Large intestine (tissue), 12 donors: ENCODE measurements at places on chromosomes 7 and 10.

DNA sequence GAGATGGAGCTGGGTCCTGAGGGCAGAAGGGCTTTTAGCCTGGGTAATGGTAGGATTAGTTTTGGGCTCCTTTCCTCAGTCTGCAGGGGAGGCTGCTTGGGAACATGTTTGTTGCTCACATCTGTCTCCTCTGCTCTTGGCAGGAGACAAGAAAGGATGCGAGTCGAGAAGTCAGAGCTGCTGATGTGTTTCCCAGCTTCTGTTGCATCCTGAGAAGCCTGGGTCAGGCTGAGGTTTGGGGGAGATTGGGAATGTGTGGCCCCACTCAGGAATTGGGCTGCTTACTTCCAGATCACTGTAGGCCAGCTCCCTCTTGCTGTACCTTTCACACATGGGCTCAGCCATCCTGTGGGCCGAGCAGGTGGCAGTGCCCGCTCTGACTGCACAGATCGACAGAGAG is 79.2 kb downstream of the CCNY start:
- no peaks in the 10 kb centered on the region for H3K4me1 ChIP-seq
- DNase-seq: no peak
- H3K4me3 ChIP-seq: no peak overlapping the region
- H3K27me3 ChIP-seq: no peaks in the 10 kb centered on the region
- H3K36me3 ChIP-seq: no peaks in the 10 kb centered on the region

DNA sequence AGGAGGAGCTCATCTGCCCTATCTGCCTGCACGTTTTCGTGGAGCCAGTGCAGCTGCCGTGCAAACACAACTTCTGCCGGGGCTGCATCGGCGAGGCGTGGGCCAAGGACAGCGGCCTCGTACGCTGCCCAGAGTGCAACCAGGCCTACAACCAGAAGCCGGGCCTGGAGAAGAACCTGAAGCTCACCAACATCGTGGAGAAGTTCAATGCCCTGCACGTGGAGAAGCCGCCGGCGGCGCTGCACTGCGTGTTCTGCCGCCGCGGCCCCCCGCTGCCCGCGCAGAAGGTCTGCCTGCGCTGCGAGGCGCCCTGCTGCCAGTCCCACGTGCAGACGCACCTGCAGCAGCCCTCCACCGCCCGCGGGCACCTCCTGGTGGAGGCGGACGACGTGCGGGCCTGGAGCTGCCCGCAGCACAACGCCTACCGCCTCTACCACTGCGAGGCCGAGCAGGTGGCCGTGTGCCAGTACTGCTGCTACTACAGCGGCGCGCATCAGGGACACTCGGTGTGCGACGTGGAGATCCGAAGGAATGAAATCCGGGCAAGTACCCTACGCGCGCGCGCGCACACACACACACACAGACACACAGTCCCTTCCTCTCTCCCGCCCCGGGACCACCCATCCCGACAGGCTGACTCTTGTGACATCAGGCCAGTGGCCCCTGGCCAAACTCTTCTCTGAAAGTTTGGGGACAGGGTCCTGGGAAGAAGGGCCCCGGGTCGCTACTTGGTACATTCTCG is 538 bp downstream of the TRIM8 start:
- peak overlapping the region; percentile 63 for H3K4me3 ChIP-seq
- peak overlapping the region; percentile 99 for H3K27ac ChIP-seq
- no peaks in the 10 kb centered on the region for H3K27me3 ChIP-seq
- DNase-seq: peak; percentile 88

GRCh38 chr10:10437886-10438285 is 579.8 kb upstream of the CELF2 start:
- no peak for DNase-seq
- H3K27ac ChIP-seq: no peak overlapping the region
- H3K36me3 ChIP-seq: no peaks in the 10 kb centered on the region
- no peaks in the 10 kb centered on the region for H3K27me3 ChIP-seq

DNA sequence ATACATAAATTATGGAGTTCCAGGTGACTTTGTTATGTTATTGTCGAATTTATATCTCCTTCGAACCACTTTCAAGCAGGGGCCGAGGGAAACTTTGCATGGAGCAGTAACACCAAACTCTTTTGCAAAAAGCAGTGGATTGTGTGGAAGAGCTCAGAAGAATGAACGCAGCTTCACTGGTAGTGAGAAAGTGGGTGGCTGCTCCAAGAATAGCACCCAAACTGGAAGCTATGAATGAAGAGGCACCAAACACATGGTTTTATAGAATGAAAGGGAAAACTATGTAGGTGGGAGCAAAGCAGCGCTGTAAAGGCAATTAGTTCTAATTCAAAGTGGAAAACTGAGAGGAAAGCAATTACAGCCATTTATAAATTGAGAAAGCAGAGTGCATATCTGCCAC is 67.2 kb downstream of the CTTNBP2 start:
- no peak overlapping the region for H3K4me3 ChIP-seq
- no peak for DNase-seq
- H3K27me3 ChIP-seq: no peaks in the 10 kb centered on the region
- no peaks in the 10 kb centered on the region for H3K36me3 ChIP-seq
- H3K27ac ChIP-seq: no peak overlapping the region
- peaks cover 2% of the 10 kb centered on the region for H3K4me1 ChIP-seq

DNA sequence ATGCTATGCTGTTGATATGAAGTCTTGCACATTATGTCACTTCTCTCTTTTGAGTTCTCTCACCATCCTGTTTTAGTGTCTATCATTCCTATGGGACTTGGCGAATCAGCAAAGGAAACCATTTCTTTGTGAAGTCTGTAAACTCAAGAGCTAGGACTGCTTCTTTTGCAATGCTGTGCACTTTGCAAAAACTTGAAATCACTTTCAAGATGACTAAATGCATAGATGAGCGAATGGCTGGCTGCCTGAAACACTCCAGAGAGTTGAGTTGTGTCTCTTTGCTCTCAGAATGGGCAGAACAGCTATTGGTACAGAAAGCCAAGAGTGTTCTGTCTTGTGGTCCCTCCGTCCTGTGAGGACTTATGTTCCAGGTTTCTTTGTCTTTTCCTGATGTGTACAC is 18.3 kb upstream of the ELMO1 start:
- no peak overlapping the region for H3K27ac ChIP-seq
- H3K36me3 ChIP-seq: no peaks in the 10 kb centered on the region
- no peak overlapping the region for H3K4me3 ChIP-seq

GRCh38 chr10:5958077-5958476 is 19.3 kb downstream of the IL15RA start:
- H3K4me1 ChIP-seq: no peaks in the 10 kb centered on the region
- H3K27ac ChIP-seq: no peak overlapping the region
- H3K4me3 ChIP-seq: no peak overlapping the region

DNA sequence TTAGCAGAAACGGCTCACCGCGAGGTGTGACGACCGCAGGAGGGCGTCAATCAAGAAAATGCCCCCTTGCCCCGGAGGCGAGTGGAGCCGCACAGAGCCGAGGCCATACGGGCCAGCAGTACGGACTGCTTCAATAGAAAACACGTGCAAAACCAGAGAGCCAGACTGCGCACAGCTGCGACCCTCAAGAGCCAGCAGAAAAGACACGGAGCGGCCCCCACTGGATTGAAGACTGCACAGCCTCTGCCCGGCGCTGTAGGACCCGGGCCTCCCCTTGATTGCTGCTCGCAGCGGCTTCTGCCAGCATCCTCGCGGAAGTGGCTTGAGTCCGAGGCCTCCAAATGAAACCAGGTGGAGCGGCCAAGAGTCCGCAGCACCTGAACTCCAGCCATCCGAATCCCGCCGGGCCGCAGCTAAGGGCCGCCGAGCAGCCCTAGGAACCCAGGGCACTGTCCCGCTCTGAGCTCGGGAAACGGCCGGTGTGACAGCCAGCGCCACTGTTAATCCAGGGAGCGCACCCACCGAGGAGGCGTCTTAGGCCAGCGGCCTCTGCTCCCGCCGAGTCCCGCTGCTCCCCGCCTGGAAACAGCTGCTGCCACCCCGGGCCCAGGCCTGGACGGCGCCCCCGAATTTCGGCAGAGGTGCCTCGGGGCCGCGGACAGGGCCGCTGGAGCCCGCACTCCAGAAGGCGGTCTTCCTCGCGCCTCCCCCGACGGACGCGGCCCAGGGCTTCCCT is 660 bp upstream of the HHEX start:
- H3K27ac ChIP-seq: no peak overlapping the region
- DNase-seq: peak; percentile 50
- peaks cover 68% of the 10 kb centered on the region for H3K27me3 ChIP-seq

- H3K4me3 ChIP-seq: no peak overlapping the region
- peaks cover 53% of the 10 kb centered on the region for H3K36me3 ChIP-seq
- no peak overlapping the region for H3K27ac ChIP-seq
- H3K4me1 ChIP-seq: no peaks in the 10 kb centered on the region
- H3K27me3 ChIP-seq: no peaks in the 10 kb centered on the region
These were observed 171.9 kb downstream of the ARID5B start for GRCh38 chr10:62073429-62073828.

GRCh38 chr10:106957823-106958588 is 206.5 kb downstream of the SORCS1 start:
- H3K27me3 ChIP-seq: no peaks in the 10 kb centered on the region
- no peak for DNase-seq
- no peaks in the 10 kb centered on the region for H3K36me3 ChIP-seq
- H3K4me3 ChIP-seq: no peak overlapping the region

- no peak for DNase-seq
- no peaks in the 10 kb centered on the region for H3K4me1 ChIP-seq
- no peaks in the 10 kb centered on the region for H3K27me3 ChIP-seq
- H3K4me3 ChIP-seq: no peak overlapping the region
- no peak overlapping the region for H3K27ac ChIP-seq
These were observed 243.0 kb upstream of the GRB10 start for GRCh38 chr7:51025668-51026067.

GRCh38 chr10:82210331-82210730 is 335.3 kb downstream of the NRG3 start:
- no peaks in the 10 kb centered on the region for H3K36me3 ChIP-seq
- no peak overlapping the region for H3K4me3 ChIP-seq
- H3K27me3 ChIP-seq: no peaks in the 10 kb centered on the region
- H3K27ac ChIP-seq: no peak overlapping the region
- H3K4me1 ChIP-seq: no peaks in the 10 kb centered on the region

DNA sequence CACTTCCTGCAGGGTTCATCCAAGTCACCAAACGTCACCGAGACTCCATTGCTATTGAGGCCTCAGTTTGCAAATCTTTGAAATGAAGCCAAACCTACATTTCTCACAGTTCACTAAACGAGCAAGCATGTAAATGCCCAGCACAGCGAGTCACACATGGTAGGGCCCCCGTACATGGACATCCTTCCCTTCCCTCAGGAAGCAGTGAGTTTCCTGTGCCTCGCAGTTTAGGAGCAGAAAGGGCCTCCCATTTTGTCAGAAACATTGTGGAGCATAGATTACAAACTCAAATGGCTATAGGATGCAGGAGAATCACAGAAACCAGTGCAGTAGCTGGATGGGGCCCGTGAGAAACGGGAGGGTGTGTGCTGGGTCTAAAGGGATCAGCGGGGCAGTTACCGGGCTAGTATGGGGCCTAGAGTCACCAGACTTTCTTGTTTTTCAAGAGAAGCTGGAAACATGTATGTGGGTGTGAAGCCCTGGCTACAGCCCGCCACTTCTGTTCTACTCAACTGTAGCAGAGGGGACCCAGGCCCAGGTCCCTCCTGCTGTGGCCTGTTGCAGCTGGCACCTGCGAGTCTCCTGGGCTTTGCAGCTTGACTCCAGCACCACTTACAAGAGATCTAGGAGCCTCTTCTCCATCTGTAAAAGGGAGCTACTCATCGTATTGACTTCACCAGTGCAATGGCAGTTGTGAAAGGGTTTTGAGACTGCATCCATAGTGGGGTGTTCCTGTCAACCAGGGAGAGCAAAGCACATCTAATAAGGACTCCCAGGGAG is 14.2 kb upstream of the SLC18A3 start:
- H3K27me3 ChIP-seq: peaks cover 11% of the 10 kb centered on the region
- DNase-seq: no peak
- H3K4me3 ChIP-seq: no peak overlapping the region
- H3K27ac ChIP-seq: no peak overlapping the region
- no peaks in the 10 kb centered on the region for H3K4me1 ChIP-seq

DNA sequence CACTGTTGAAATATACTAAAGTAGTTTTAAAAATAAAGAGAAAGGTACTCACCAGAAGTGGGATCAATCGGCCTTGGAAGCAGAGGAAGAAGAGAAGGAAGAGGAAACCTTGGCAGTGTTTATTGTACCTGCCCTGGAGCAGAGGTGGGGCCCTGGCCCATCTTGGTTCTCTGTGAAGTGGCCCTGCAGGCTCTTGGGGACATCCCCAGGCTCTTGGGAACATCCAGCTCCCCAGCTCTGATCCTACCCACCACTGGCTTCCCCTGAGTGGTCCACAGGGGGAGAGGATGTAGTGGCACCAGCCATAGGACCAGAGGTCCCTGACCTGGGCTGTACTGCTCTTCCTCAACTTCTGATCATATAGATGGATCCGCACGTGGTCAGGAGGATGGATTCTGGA is 22.3 kb upstream of the RET start:
- H3K36me3 ChIP-seq: no peaks in the 10 kb centered on the region
- no peak overlapping the region for H3K27ac ChIP-seq
- H3K4me3 ChIP-seq: no peak overlapping the region
- H3K4me1 ChIP-seq: no peaks in the 10 kb centered on the region
- no peak for DNase-seq
- peaks cover under 1% of the 10 kb centered on the region for H3K27me3 ChIP-seq

DNA sequence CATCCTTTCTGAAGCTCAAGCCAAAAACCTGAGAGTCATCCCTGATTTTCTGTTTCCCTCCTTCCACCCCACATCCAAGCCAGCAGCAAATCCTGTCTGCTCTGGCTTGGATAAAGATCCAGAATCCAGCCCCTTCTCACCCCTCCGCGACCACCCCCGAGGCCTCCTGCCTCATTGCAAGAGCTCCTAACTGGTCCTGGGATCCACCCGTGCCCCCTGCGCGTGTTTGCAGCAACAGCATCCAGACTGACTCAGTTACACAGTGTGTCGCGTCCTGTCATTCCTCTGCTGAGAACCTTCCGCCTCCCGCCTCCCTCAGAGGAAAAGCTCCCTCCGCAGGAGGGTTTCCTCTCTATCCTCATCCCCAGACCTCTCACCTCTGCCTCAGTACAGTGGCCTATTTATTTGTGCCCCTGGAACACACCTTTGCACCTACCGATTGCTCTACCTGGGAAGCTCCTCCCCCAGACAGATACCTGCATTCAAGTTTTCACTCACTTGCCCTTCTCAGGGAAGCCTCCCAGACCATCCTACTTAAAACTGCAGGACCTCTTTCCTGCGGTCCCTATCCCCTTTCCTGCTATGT is 21.6 kb upstream of the GRID1 start:
- peaks cover 7% of the 10 kb centered on the region for H3K4me1 ChIP-seq
- no peak overlapping the region for H3K4me3 ChIP-seq
- peak; percentile 39 for DNase-seq
- no peak overlapping the region for H3K27ac ChIP-seq
- peaks cover 38% of the 10 kb centered on the region for H3K27me3 ChIP-seq
- no peaks in the 10 kb centered on the region for H3K36me3 ChIP-seq

DNA sequence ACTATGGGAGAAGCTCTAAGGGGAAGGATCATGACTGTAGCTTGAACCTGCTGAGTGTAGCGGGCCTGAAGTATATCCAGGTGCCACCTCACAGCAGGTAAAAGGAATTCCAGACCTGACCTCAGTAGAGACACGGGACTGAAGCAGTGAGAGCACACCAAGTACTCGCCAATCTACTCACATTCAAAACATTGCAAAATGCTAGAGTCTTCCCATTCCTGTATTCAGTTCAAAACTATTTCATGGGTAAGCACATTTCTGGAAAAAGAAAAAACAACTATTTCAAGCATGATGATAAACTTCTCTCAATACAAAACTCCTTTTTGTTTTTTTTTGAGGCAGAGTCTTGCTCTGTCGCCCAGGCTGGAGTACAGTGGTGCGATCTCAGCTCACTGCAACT is 121.9 kb upstream of the AUTS2 start:
- H3K36me3 ChIP-seq: no peaks in the 10 kb centered on the region
- H3K27ac ChIP-seq: no peak overlapping the region
- H3K4me1 ChIP-seq: no peaks in the 10 kb centered on the region
- DNase-seq: no peak

- H3K4me1 ChIP-seq: peaks cover 9% of the 10 kb centered on the region
- H3K36me3 ChIP-seq: peaks cover 15% of the 10 kb centered on the region
- H3K4me3 ChIP-seq: no peak overlapping the region
- DNase-seq: no peak
- H3K27me3 ChIP-seq: no peaks in the 10 kb centered on the region
These were observed 1.8 kb upstream of the SEC24C start for GRCh38 chr10:73742454-73742734.
